NCI-H82 (cell line): ENCODE measurements at places on chromosomes 12 and 14.
A peak's percentile ranks its signal among the peaks of the same experiment; 100 is the strongest.

DNA sequence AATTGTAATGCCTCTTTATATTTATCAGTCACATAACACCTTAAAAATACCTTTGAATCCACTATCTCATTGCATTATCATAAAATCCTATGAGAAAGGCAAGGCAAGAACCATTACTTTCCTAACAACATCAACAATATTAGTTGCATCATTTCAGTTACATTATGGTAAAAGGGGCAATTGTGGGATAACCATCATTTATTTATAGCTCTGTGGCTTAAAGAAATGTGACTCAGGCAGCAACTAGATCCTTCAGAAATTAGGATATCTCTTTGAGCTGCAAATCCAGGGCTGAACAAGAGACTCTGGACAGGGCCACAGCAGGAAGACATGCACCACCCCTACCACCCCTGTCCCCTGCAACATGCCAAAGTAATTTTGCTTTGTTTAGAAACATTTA, 36.4 kb downstream of the EPS8 start:
- DNase-seq = no peak

- no peak for DNase-seq
These were observed 219.7 kb downstream of the TMEM121 start for GRCh38 chr14:105746124-105746514.

DNA sequence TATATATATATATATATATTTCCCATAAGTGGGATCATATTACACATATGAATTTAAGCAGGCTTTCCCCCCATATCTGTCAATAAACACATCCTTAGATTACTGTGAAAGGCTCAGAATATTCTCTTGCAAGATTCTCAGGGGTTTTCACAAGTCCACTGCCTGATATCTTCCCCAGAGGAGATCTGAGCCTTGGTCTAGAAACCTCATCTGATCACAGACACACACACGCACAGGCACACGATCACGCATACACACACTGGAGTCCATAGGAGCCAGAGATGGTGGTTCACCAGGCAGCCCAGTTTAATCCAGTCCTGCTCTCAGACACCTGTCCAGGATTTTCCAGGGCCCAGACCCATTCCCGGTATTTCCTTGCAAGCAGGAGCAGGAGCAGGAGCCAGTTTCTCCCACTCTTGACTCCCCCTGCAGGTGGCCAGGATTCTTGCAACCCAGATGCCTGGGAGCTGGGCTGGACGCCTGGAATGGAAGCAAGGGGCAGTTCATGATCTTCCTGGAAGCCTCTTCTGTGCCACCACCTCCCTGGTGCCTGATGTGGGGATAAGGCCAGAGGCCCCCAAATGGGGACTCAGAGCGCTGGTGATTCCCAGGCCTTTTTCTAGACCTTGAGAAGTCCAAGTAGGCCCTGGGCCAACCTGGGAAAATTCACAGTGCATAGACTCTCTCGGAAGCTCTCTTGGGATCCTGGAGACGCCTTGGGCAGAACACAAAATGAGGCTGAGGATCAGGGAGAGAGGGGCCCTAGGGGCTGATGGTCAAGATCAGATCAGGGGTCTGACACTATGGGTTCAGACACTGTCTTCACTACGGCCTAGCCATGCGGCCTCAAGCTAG, 16.5 kb upstream of the KRT78 start:
- peak; percentile 86 for DNase-seq

DNA sequence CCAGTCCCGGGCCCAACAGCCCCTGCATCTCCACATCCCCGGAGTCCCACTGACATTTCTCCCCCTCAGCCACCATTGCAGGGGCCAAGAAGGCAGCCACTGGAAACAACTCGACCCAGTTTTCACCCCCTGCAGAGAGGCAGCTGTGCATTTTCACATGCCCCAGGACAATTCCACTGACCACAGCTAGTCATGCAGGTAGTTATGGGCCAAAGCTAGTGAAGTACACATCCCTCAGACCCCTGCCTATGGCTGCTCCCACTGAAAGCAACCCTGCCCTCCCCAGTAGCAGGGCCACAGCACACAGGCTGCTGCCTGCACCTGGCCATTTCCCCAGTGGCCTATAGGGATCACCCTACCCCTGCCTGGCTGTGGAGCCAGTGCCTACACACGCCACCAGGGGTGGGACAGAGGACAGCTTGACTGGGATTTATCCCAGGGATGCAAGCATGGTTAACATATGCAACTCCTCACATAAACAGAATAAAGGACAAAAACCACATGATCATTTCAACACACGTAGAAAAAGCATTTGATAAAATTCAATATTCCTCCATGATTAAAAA, 154.0 kb downstream of the NDUFA12 start:
- DNase-seq = peak; percentile 9
